ENCODE measurements at places on chromosomes 4 and X.

DNA sequence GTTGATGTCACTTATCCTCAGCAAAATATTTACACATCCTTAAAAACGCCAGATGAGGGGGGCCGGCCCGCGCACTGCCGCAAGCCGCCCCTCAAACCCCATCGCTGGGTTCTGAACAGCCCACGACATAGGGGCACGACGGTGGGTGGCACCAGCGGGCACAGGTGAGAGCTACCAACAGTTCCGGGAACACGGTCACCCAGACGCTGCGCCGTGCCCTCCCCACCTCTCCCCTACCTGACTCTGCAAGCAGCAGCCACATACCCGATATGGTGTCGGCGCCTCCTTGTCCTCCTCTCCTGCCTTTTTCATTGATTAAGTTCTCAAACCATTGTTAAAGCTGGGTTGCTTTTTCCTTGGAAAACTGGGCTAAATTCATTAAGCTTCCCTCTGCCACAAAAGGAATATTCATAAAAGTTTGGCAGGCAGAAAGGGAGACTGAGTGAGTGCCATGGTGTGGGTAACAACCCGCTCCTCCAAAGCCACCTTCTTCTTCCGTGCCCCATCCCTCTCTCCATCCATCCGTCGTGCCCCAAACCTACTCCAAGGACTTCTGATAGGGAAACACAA is 1.4 kb downstream of the RAI2 start:
- DNase-seq, result no peak

DNA sequence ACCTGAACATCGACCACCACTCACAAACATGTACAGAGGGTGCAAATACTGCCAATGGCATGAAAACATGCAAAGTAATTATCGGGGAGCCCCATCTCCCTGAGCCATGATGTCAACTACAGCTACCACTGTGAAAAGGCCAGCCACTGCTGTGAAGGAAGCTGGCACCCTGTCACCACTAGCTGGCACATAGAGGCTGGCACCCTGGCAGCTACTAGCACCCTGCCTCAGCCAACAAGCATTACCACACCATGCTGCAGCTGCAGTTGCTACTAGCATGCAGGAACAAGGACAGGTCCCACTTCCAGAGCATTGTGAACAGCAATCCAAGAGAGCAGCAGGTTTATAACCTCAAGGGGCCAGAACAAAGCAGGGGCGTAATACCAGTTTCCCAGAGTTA is 81.4 kb downstream of the PRR32 start:
- DNase-seq, result no peak

GRCh38 chrX:13078739-13079444 is 34.5 kb upstream of the FAM9C start:
- no peak for DNase-seq

- no peak for DNase-seq
Observed at GRCh38 chr4:25172961-25173915, 13.0 kb upstream of the SEPSECS start.

GRCh38 chr4:165779950-165780670 is 92.9 kb upstream of the TLL1 start:
- no peak for DNase-seq

- DNase-seq, result no peak
Observed at GRCh38 chr4:70619288-70619687, 9.3 kb upstream of the ENAM start.

- DNase-seq, result no peak
Observed at GRCh38 chr4:149719357-149719756, 96.3 kb downstream of the IQCM start.

- DNase-seq, result no peak
Observed at GRCh38 chr4:1113311-1114009, at the start of gene RNF212. TSS of gene RNF212 (minus strand) at chr4:1113564. CDS start at chr4:1113464, 100 bp downstream.

GRCh38 chrX:53622431-53622830 is 64.1 kb downstream of the HUWE1 start:
- DNase-seq, result no peak

GRCh38 chr4:54187148-54187547 is 41.9 kb upstream of the PDGFRA start:
- no peak for DNase-seq

- DNase-seq, result no peak
Observed at GRCh38 chrX:150199803-150200202, 163.3 kb upstream of the MAMLD1 start.

- no peak for DNase-seq
Observed at GRCh38 chrX:131066237-131066636, 8.1 kb downstream of the ARHGAP36 start.

DNA sequence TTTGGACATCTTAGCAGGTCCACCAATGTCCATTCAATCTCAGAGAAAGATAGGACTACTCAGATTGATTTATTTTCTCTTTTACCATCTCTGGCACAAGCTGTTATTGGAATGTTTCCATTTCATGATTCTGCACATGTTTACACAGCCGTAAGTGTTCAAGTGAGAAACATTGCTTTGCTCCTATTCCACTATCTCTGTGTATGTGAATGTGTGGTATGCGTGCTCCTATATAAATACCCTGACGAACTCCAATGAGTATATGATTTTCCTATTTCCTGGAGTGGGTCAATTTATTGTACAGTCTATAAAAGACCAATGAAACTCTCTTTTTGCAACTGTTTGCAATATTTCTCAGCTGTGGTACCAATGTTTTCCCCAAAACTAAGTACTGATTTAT is 221.0 kb upstream of the GALNT7 start:
- DNase-seq, result no peak

- DNase-seq, result no peak
Observed at GRCh38 chrX:65528705-65529340, 5.8 kb downstream of the LAS1L start.

- DNase-seq, result no peak
Observed at GRCh38 chr4:85478576-85478975, 3.6 kb downstream of the ARHGAP24 start.
